Forelimb muscle (tissue), 1 donor: ENCODE measurements at places on chromosomes 2 and 18. TPM values are rescaled to one million over a fixed set of nuclear protein-coding genes. Genes with fewer than 3 reads are reported as not detected.

NR4A2 gene
- polyA plus RNA-seq, result 1.6 TPM

ASB18 gene
- polyA plus RNA-seq, result 8.3 TPM

HOXD4 gene
- polyA plus RNA-seq, result 8.9 TPM

ZNF236 gene
- 5.9 TPM for polyA plus RNA-seq

MRPL53 gene
- polyA plus RNA-seq, result 66.9 TPM

SCYGR4 gene
- polyA plus RNA-seq, result not detected

ALLC gene
- polyA plus RNA-seq, result not detected

- DNase-seq, result no peak
Measured at GRCh38 chr2:99787769-99788382, 298.1 kb upstream of the REV1 start.

DNA sequence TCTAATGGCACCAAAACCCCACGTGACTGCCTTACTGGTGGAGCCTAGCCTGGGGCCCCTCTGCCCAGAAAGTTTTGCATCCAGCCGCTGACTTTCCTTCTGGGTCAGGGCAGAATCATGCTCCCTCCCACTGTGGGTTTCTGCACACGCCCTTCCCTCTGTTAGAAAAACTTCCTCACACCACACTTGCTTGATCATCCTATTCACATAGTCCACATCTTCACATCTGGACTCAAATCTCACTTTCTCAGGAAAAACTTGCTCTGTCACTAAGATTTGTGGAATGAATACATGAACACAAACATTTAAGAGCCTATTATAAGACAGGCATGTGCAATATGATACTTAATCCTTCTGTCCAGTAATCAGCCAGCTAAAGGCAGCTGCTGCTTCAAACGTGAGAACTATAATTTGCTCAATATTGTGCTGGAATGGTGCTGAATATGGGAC lies 274.7 kb downstream of the RND3 start:
- no peak for DNase-seq

DNA sequence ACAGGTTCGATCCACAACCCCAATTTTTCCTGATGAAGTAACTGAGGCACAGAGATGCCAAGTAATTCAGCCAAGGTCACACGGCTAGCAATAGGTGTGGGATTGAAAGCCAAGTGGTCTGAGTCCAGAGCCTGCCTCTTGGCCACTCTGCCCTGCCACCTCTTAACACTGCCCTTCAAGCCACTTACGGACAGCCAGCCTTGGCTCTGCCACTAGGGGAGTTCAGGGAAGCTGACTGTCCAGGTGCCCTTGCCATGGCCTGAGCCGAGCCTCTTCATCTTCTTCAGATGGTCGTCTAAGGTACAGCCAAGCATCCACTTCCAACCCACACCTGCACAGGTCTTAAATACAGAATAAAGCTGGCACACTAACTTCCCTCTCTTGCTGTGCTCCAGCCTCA lies 99.3 kb upstream of the GPR45 start:
- DNase-seq, result no peak

DNA sequence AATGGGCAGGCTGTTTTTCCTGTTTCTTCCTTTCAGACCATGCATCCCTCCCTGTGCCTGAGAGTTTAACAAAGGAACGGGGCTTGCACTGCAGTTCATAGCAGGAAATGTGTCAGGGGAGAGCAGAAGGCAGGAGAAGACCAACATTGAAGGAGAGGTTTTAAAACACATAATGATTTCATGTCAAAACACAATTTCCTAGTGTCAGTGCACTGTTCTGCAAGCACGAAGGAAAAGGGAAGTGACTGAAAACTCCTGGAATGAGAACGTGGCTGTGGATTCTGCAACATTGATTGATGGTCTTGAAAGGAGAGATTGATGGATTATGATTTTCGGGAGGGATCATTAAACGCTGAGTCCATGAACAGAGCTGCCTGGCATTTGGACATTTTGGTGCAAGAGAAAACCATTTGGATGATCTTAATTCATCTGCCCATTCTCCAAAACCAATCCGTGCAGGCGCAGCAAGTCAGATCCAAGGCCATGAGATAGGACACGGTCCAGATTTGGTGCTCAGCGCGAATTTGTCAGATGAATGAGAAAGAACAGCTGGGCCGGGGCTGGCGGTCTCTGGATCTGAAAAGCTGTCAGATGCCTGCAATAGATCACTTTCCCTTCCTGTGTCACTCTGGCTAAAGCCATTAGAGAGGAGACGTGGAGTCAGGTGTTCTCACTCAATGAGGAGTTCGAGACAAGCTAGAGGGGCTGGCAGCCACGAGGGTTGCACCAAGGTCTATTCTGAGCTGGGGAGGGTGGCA lies 38.4 kb downstream of the C1QL2 start:
- DNase-seq, result no peak

- DNase-seq, result peak; percentile 28
Measured at GRCh38 chr18:40159141-40160017, 1795.7 kb upstream of the PIK3C3 start.

DNA sequence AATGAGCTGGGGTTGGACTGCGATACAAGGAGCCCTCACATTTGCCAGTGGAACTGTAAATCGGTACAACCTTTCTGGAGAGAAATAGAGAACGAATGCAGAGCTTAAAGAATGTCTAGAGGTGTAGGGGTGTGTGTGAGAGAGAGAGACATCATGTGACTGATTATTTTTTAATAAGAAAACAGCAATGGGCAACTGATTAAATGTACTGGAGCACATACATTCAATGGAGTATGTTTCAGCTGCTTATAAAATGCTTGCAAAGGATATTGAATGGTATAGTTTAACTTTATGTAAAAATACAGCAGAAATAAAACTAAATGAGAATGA lies 391 bp upstream of the TMEM17 start:
- DNase-seq, result no peak

DNA sequence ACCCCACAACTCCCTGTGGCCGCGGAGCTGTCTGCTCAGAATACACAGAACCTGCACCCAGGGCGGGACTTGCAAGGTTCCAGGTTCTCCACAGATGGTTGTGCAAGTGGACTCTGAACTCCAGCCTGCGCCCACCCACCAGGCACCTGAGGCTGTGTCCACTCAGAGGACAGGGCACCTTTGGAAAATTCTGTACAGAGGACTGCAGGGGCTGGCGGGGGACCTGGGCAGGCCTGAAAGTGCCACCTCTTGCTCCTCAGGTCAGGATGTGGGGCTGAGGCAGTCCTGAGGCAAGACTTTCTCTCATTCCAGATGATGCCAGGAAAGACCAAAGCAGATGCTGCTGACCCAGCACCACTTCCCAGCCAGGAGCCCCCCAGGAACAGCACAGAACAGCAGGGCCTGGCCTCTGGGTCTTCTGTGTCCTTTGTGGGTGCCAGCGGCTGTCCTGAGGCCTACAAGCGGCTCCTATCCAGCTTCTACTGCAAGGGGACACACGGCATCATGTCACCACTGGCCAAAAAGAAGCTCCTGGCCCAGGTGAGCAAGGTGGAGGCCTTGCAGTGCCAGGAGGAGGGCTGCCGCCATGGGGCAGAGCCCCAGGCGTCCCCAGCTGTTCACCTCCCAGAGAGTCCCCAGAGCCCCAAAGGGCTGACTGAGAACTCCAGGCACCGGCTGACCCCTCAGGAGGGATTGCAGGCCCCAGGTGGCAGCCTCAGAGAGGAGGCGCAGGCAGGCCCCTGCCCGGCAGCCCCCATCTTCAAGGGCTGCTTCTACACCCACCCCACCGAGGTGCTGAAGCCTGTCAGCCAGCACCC lies 14.4 kb downstream of the ARID5A start:
- DNase-seq, result no peak

DNA sequence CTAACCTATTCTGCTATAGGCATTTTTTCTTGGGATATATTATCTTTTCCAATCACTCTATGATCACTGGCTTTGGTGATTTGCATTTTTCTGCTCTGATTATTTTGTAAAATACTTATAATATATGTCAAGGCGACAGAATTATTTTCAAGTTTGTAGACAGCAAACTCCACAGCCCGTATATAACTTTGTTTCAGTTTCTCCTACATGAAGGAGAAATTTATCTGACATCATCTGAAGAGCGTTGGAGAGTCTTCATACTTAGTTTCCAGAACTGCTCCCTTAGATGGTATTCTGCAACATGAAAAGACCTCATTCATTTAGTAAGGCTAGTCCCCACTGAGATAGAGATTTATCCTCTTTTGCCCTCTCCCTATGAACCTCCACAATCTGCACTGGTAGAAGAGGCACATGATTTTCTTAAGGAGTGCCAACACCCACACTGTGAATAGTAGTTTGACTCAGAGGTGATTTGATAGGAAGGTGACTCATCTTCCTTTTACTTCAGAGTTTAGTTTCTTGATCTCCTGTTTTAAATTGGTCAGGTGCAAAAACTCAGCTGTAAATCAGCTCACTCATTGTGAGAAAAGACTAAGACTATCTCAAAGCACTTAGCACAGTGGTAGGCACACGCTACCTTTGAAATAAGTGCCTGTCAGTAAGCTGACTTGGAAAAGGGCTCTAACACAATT lies 1848.6 kb upstream of the CELF4 start:
- no peak for DNase-seq

DNA sequence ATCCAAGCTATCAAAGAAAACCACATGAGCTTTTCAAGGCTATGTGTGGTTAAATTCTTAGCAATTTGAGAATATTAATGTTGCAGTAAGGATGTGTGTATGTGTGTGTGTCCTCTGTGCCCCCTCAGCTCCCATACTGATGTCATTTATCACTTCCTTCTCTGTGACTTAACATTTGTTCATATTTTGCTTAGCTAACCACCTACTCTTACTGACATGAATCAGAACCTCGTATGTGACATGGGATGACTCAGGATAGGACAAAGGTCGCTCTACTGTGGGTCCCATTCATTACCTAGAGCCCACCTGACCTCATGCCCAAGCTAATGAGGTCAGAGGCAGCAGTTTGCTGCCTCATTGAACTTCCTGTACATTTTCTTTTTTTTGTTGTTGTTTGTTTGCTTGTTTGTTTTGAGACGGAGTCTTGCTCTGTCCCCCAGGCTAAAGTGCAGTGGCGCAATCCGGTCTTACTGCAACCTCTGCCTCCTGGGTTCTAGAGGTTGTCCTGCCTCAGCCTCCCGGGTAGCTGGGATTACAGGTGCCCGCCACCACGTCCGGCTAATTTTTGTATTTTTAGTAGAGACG lies 36.3 kb downstream of the MOGAT1 start:
- no peak for DNase-seq

DNA sequence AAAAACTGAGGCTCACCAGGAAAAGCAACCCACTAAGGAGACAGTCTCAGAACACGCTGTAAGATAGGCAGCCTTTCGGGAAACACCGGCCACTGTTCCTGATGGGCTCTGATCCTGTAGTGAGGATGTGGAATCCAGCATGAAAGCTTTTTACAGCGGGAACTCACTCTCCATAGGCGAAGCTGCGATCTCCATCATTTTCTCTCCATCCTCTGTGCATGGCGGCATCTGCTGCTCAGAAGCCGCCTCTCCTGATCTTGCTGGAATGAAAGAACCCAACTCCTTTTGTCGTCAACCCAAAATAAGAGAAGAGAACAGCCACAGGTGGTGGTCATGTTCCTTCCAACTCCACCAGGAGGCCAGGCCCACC lies 49.9 kb downstream of the TMEM18 start:
- DNase-seq, result no peak

DNA sequence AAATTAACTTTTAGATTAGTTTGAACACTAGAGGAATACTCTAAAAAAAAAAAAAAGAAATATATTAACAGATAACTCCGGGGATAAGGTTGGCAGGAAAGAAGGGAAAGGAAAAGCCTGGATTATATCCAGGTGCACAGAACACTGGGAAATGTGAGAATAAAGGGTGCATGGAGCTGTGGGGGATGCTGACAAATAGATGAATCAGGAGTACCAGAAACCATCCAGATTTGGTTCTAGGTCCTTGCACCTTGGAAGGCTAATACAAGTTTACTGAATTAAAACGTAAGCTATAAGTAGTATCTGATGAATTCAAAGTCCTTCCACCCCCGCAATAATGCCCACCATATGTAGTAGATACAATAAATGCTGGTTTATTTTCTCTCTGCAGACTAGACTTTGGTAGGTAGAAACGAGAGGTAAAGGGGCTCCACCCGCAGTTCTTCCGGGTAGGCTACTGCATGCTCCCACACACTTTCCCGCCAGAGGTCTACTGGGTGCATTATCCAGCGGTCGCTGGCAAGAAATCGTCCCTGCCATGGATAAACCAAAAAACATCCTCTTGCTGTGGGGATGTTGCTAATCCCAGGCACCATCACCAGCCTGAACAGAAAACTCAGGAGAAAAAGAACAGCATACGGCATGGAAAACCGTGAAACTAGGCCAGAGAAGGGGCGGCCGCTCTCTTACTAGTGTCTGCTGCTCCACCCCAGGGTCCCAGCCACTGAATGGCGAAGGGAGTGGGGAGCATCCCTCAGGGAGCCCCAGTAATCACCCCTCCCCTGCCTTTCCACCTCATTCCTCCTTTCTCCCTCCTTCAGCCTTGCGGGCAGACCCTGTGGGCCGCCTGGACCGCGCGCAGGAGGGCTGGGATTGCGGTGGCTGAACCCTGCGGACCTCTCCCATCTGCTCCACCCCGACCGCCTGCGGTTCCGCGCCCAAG lies 1.5 kb downstream of the CNRIP1 start:
- no peak for DNase-seq

GRCh38 chr2:3322311-3322970 lies 55.2 kb downstream of the EIPR1 start:
- no peak for DNase-seq

DNA sequence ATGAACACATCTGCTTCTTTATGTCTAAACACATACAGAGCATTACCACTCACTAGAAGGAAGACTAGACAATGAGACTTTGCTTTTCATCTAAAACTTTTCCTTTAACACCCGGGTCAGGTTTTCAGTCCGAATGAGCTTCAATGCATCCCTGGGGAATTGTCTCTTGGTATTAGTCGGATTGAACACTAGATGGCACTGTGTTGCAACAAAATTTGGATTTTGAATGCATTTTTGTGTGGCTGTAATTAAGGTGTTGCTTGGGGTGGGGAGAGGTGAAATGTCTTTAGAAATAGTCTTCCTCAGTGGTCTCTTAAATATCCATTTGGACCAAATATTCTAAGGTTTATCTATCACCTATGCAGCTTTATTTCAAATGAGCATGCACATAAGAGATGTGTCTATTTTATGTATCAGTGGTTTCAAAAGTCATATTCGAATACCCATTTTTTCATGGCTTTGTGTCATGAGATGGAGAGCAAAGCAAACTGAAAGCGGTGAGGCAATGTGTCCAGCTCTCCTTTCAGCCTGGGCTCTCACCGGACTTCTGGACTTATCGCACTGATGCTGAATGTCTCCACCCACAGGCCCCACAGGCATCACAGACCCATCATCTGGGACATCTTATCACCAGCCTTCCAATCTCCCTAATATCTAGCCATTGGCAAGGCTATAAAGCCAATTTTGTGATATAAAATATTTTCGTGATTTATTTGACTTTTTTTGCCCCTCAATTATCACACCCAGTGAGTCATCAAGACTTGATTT lies 510.3 kb downstream of the RNF144A start:
- peak; percentile 45 for DNase-seq
